ENCODE measurements at places on chromosomes 5 and 9.

- no peak for DNase-seq
These were observed 383.5 kb downstream of the TLE4 start for GRCh38 chr9:79955300-79955699.

DNA sequence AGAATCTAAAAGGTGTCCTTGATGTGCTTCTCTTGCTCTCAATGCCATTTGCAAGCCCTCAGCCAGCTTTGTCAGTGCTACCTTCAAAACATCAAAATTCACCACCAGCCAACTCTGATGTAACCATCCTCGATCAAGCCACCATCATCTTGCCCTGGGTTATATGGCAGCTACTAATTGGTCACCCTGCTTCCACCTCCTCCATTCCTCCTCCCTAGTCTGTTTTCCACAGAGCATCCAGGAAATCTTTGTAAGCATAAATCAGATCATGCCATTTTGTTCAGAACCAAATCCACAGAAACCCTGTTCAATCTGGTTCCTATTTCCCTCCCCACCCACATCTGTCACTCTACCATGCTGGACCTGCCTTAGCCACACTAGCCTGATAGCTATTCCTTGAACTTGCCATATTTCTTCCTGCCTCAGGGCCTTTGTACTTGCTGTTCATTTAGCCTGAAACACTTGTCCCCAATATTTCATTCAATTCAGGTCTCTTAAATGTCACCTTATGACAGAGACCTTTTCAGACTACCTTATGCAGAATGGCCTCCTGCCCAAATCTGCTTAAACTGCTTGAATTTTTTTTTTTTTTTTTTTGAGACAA lies 1.9 kb upstream of the B4GALT1 start:
- no peak for DNase-seq

DNA sequence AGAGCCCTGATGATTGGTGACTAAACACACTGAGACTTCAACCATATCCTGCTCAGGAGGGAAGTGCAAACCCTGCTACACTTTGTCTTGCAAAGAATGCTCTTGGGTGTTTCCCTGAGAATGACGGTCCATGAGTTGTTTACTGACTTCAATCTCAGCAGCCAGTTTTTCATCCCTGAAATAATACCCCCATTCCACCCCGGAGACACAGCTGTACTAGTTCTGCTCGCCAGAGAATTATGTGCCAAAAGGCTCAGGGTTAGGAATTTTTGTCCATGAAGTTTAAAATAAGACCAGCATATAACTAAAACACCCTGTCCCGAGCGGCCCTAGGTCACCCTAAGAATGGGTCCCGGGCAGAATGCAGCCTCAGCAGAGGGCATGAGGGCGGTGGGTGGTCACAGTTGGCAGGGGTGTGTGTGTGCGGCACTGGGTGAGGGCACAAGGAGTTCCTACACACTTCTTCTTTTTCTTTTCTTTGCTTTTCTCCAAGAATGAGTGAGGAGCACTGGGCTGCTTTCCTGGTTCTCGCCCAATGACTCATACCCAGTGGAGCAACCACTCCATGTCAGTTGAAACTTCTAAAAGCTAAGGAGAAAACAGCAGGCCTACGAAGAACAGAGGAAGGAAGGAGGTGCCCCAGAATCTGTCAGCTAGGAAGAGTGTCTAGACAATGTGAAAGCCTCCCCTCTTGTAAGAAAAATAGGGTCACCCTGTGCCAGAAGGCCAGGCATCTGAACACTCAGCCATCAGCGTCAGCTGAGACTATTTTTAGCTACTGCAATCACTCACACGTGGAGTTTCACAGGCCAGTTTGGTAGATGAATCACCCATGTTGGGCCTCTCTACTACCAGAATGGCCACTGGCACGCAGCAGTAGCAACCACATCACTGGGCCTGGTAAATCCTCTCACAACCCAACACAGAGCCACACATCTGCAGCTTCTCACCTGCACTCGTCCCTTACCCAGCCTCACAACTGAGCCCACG lies 105.9 kb downstream of the DPYSL3 start:
- no peak for DNase-seq

DNA sequence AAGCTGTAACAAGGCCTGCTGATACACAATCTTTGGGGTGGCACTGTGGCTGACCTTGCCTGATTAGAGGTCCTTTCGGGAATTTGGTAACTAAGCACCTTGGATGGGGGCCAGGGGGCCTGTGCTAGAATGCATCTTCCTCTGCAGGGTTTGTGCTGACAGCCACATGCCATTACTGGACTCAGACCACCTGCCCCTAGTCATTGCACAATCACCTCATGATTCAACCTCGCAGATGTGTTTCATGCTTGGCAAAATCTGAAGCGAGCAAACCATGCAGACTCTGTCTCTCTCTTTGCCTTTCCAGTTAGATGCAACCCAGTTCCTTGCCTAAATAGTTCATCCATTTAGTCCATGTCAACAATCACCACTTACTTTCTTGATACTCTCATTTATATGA lies 96.5 kb upstream of the ERCC6L2 start:
- DNase-seq: no peak

DNA sequence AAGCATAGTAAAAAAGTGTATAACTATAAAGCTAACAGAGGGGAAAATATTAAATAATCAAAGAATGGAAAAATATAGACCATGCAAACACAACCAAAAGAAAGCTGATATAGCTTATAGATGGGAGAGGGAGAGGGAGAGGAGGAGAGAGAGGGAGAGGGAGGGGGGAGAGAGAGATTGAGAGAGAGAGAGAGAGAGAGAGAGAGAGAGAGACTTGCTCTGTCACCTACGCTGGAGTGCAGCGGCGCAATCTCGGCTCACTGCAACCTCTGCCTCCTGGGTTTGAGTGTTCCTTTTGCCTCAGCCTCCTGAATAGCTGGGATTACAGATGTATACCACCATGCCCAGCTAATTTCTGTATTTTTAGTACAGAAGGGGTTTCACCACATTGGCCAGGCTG lies 110.6 kb downstream of the RAPGEF6 start:
- DNase-seq: no peak

- DNase-seq: no peak
These were observed 45.7 kb downstream of the TEX10 start for GRCh38 chr9:100307080-100307479.

DNA sequence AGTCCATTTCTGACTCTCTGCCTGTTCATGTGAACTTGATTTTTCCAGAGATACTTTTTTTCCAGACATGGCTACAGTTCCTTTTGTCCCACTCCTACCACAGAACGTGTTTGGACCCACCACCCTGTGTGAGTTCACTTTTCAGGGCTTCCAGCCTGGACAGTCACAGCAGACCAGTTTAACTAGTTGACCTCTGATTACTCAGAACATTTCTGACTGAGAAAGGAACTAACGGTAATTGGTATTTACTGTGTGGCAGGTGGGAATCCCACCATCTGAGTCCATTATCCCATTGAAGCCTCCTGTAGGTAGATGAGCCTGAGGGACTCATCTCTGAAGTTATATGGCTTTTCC lies 210.1 kb downstream of the GOLPH3 start:
- DNase-seq: no peak

DNA sequence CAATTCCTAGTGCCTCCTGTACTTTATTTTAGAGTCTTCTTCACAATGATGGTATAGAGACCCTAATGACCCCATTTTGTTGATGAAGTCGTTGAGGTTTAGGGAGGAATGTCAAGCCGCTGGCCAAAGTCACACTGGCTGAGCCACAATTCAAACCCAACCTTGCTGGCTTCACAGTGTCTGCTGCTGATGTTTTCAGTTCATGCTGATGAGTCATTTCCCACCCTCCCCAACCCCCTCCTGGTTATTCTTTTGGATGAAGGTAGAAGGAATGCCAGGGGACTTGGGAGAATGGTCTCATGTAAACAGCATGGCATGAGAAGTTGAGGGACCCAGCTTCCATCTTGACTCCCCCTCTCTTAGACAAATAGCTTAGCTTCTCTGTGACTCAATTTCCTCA lies 68.6 kb downstream of the TMEM252 start:
- DNase-seq: no peak

GRCh38 chr5:154071799-154072413 lies 33.1 kb downstream of the MFAP3 start:
- DNase-seq: no peak

- DNase-seq: no peak
These were observed 341.0 kb downstream of the EBF1 start for GRCh38 chr5:158758675-158759074.

GRCh38 chr5:30832519-30832918 lies 361.0 kb upstream of the CDH6 start:
- no peak for DNase-seq

- no peak for DNase-seq
These were observed 68.6 kb downstream of the SH3PXD2B start for GRCh38 chr5:172385707-172386106.
